Activated CD4-positive, alpha-beta T cell treated with anti-CD3 and anti-CD28 coated beads for 4 hours (primary cell): ENCODE measurements at places on chromosomes 11 and 22.

DNA sequence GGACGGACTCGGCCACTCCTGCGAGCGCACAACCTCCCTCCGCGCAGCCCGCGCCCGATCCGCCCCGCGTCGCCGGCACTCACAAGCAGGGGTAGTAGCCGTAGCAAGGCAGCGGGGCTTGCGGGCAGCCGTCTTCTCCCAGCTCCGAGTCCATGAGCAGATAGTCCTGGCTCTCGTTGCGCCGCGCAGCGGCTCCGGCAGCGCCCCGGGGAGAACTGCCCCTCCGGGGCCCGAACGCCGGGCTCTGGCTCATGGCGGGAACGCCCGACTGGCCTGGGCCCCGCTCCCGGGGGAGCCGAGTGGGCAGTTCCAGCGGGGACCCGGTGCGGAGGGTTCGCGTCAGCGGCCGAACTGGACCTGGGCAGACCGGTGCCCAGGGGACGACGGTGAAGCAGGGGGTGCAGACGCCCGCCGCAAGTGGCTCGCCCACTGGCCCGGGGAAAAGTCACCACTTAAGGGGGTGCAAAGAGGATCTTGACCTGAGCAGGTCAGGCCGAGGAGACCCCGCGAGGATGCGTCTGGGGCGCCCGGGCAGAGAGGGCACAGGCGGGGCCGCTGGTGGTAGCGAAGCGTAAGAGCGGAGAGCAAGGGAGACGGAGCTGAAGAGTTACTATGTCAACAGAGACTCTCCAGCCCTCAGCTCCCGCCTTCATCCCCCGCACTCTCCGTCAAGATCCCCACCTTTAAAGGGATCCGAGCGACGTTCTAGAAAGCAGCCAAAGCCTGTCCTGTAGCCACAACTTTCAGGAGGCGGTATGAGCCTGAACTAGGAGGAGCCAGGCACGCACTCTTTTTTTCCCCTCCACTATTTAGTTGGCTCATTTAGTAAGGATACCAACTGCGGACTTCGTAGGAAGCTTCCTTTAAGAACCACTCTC, at the start of gene TRPC6:
TRPC6 (minus strand) TSS at position 757 of the 878 bp plus-strand sequence; CDS start at position 253, 504 bp downstream.
- no peak for DNase-seq

DNA sequence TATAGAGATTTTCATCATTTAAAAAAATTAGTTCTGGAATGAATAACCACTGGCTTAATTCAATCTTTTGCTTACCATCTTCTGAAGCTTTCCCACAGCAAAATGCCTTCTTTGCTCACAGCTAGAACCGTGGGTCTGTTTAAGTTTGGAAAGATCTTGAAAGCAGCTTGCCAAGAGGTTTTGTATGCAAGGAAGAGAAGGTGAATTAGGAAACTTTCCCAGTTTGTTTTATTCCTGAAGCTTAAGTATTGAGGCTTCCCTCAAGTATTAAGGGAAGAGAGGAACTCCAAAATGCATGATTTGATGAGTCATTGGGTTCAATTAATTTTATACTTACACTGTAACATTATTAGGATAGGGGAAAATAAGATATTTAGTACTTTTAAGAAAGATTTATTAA, 1.9 kb upstream of the ARHGEF12 start:
- DNase-seq: no peak

GRCh38 chr22:43249789-43250471, 63.0 kb upstream of the TTLL12 start:
- DNase-seq: no peak

DNA sequence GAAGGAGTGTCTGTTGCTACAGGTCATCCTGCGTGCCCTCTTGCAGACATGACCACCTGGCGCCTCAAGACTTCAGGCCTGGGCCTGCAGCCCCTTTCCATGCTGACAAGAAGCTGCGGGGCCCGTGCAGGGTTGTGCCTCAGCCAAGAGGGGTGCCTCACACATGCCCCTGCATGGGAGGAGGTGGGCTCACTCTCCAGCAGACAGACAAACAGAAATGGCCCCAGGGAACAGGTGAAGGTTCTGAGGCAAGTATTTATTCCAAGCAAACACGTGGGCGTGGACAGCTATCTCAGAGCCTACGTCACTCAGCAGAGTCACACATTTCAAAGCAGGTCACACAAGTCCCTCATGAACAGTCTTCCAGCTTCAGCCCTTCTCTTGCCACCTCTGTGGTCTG, 5.9 kb upstream of the SYCE3 start:
- DNase-seq: no peak

DNA sequence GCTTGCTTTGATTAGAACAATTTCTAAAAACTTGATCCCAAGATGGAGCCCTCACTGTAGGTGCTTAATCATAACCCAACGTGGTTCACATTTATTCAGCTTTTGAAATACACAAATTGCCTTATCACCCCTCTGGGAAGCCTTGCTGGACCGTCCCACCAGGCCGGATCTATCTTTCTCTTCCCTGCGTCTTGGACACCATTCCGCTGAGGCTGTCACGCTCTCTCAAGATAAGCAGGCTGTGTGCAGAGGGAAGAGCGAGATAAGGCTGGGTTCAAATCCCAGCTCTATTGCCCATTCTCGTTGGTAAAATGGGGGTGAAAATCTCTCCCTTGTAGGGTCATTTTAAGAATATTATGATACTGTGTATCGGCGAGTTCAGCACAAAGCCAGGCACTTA, 20.5 kb upstream of the TP53I11 start:
- no peak for DNase-seq

GRCh38 chr11:39434466-39434865, 2025.0 kb downstream of the LRRC4C start:
- no peak for DNase-seq

DNA sequence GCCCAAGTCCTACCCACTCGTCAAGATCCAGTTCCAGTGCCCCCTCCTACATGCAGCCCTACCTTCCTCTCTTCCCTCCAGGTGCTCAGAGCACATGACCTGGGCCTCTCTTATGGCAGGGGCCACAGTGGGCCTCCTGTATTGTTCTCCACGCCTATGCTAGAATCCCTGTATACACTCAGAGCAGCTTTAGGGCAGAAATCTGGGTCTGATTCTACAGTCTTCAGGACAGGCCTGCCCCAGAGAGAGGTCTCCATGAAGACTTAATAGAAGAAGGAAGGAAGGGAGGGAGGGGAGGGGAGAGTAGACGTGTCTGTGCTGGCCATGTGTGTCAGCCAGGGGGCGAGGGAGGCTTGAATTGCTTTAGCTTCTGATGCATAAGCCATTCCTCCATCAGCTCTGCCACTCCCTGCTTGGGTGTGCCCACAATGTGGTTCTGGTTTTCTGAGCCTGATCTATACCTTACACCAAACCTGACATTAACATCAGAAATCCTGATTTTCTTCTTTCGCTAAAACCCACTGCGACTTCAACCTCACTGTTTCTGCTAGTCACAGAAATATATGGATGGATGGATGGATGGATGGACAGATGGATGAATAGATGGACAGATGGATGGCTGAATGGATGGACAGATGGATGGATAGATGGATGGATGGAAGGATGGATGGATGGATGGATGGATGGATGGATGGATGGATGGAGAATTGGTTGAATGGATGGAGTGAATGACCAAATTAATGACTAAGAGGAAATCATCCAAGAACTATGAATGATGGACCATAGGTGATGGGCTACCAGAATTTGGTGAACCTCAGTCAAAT, 56.6 kb upstream of the PRDM11 start:
- DNase-seq: no peak

GRCh38 chr11:18063862-18064434, 17.9 kb upstream of the TPH1 start:
- DNase-seq: no peak

DNA sequence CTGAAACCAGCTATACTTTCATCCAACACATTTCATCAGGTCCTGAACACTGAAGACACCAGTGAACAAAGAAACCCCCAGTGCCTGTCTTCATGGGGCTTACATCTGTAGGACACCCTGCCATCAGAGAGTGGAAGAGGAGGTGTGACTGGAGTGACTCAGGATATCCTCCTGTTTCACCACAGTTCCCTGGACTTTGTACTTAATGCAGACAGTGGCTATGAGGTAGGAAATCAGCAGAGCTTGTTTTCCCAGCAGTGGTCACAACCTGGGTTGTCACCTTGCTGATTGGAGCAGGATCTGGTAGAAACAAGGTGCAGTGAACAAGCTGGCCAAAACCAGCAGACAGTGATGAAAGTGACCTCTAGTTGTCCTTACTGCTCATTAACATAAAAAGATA, 128.8 kb downstream of the KIRREL3 start:
- no peak for DNase-seq
